Activated naive CD4-positive, alpha-beta T cell treated with anti-CD3 and anti-CD28 coated beads for 36 hours (primary cell): ENCODE measurements at places on chromosomes 12 and 14. TPM values are rescaled to one million over a fixed set of nuclear protein-coding genes. Genes with fewer than 3 reads are reported as not detected.
A peak's percentile ranks its signal among the peaks of the same experiment; 100 is the strongest.

- DNase-seq: no peak
Observed at GRCh38 chr12:75341873-75342272, 7.4 kb downstream of the GLIPR1L1 start.

- no peak for DNase-seq
Observed at GRCh38 chr12:34186492-34186891, 164.2 kb downstream of the ALG10 start.

- no peak for DNase-seq
Observed at GRCh38 chr12:124422142-124422569, 127.3 kb downstream of the RFLNA start.

- no peak for DNase-seq
Observed at GRCh38 chr14:99968191-99968920, 96.9 kb upstream of the EVL start.

DNA sequence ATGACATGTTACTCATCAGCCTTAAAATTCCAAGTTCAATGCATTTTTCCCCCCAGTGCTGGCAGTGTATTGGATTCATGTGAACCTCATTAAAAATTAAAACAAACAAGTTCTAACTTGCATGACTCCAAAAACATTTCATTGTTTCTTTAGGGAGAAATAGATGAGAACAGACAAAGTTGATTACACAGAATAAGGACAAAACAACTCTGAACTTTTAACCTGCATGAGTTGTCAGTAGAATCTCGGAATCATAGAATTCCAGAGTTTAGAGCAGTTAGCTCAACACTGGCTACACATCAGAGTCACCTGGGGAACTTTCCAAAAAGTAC is 127.5 kb downstream of the TMX1 start:
- DNase-seq: no peak

DNA sequence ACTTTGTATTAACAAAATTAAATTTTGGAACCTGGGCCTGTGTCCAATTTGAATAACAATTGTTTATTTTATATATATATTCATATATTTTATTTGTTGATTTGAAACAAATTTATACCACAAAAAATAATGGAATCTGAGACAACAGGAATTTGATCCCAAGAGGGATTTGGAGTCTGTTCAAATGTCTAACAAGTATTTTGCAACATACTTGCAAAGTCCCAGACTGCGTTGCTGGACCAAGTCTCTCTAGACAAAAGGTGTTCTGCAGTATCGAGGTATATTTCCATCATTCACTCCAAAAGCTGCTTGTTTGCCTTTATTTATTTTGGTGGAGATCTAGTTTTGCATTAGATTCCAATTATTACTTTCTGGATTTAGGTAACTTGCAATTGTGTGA is 68.7 kb upstream of the PTPRR start:
- no peak for DNase-seq

DNA sequence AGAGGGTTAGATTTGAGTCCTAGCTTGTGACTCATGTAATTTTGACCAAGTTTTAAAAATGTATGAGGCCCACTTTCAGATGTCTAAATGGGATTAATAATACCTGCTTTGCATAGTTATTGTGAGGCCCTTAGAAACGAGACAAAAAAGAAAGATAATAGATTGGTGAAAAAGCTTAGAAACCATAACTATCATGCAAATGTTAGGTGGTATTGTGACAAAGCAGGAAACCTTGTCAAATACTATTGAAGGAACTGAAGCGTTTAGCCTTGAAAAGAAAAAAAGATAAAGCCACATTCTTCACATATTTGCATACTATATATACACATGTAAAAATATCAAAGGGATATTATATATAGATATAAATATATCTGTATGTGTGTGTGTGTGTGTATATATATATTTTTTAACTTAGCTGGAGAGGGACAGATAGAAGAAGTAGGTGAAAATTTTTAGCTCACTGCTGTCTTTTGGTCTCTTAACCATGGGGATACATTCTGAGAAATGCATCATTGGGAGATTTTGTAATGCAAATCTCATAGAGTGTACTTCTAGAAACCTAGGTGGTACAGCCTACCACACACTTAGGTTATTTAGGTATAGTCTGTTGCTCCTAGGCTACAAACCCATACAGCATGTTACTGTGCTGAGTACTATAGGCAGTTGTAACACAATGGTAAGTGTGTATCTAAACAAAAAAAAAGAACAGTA is 270.3 kb downstream of the CCDC91 start:
- no peak for DNase-seq

GRCh38 chr14:80973931-80974641 is 18.7 kb downstream of the TSHR start:
- DNase-seq: no peak

DNA sequence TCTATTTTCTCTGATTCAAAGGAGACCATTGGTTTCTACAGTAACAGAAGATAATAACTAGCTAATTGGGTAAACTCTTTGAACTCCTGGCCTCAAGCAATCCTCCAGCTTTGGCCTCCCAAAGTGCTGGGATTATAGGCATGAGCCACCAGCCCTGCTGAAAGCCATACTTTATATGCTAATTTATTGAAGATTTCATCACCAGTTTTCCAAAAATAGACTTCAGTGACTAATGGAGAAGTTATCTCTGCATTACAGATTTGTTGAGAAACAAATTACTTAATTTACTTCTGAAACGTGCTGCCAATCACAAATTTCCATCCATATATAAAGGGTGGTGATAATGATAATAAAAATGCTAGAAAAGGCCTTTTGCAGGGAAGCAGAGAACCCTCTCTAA is 1758.1 kb upstream of the SEL1L start:
- no peak for DNase-seq

DNA sequence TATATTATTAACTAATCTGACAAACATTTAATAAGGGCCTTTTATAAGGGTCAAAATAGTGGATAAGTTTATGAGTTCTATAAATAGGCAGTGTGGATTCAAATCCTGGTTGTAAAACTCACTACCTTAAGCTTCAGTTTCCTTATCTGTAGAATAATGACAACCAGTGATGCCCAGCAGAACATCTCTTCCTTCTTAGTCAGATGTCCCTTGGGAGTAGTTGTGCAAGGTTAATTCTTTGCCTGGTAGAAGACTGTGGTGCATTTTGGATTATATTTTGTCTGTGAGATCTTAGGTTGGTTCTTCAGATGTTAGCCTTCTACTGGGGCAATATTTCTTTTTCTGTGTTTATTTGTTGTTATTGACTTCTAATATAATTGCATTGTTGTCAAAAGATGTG is 59.5 kb downstream of the ARID2 start:
- no peak for DNase-seq

- DNase-seq: no peak
Observed at GRCh38 chr12:3002646-3003045, 43.4 kb downstream of the TEAD4 start.

GRCh38 chr14:94670692-94671285 is 58.6 kb downstream of the SERPINA3 start:
- no peak for DNase-seq

GRCh38 chr12:15532364-15532977 is 210.2 kb downstream of the PTPRO start:
- DNase-seq: peak; percentile 72

GRCh38 chr14:46651526-46652144 is at the start of gene RPL10L:
Gene RPL10L (minus strand): TSS chr14:46651781. CDS start chr14:46651736, 45 bp downstream.
- DNase-seq: no peak

DNA sequence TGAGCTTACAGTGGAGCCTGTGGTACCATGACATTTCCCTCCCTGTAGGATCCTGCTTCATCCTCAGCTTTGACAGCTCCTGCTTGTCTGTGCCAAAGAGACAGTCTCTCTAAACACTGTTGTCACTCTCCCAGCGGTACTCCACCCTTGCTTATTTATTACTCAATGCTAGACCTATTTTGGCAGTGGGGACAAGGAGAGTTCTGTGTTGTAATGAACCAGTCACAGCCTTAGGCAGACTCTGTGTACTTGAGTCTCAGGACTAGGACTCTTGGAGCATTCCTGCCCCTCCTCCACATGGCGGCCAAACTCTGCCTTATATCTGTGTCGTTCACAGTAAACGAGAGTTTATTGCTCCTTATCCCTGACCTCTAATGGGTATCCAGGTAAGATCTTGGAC is 70.9 kb downstream of the PIK3C2G start:
- DNase-seq: no peak

GRCh38 chr12:50003595-50003994 is 21.7 kb downstream of the RACGAP1 start:
- no peak for DNase-seq

DNA sequence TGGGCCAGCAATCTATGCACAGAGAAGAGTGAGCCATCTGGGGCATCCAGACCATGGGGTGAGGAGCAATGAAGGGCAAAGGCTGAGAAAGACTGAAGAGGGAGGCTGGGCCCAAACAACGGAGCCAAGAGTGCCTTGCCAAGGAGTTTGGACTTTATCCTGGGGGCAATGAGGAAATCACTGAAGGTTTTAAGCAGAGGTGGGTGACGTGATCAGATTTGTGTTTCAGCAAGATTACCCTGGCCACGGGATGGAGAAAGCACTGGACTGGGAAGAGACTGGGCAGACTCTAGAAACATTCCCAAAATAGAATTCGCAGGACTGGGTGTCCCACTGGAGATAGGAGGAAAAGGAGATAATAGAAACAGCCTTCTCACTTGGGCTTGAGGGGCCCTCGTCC is 65.3 kb downstream of the DPF3 start:
- no peak for DNase-seq

GRCh38 chr14:103134919-103135318 is 11.7 kb downstream of the TNFAIP2 start:
- DNase-seq: no peak

GRCh38 chr12:47014474-47014873 is 64.9 kb upstream of the PCED1B start:
- no peak for DNase-seq

- DNase-seq: no peak
Observed at GRCh38 chr12:74488134-74488533, 49.5 kb upstream of the ATXN7L3B start.

DNA sequence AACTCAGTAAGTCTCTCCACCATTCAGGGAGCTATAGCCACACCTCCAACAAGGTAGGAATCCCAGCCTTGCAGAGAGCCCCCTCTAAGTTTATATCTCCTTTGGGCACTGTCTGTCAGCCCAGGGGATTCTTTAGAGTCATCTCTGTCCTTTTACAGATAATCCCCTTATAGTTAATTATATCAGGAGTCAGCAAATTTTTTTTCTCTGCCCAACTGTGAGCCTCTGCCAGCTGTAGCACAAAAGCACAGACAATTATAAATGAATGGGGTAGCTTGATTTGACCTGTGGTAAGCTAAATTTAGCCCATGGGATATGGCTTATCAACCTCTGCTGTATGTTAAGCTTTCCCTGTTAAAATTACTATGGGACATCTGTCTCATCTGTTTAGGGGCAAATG is 8.3 kb downstream of the CEP128 start:
- DNase-seq: no peak

- DNase-seq: no peak
Observed at GRCh38 chr12:18546399-18546798, 191.4 kb downstream of the PLCZ1 start.

DNA sequence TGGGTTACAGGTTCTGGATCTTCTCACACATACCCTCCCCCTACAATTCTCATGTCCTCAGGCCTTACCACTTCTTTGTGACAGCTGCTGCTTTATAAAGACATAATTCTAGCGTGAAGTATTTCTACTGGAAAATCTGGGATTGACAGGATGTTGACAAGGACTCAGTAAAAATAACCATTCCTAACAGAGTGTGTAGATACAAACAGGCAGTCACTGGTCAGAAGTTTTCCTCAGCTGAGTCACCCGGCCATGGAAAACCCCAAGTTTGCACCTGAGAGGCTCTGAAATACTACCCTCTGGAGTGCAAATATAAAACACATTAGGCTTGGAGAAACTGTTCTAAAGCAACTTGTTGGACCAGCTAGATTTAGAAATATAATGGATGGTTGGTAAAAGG is 54.4 kb downstream of the SPPL3 start:
- peak; percentile 59 for DNase-seq

Gene NKX2-1
- total RNA-seq: not detected

Gene DNAJC22
- not detected for total RNA-seq

Gene SLC6A15
- total RNA-seq: not detected

Gene EAPP
- total RNA-seq: 34.0 TPM

Gene CLEC2B
- total RNA-seq: 30.3 TPM

Gene KCNH5
- not detected for total RNA-seq

Gene MUCL1
- total RNA-seq: not detected

Gene CACNA2D4
- 2.7 TPM for total RNA-seq

Gene MMP17
- total RNA-seq: not detected

Gene CD163L1
- total RNA-seq: not detected

Gene STAC3
- 1.5 TPM for total RNA-seq

Gene GPR132
- 11.3 TPM for total RNA-seq

Gene CCDC197
- not detected for total RNA-seq

Gene KRT6C
- total RNA-seq: not detected

Gene CIROP
- not detected for total RNA-seq

Gene CD69
- total RNA-seq: 153 TPM

Gene FBLN5
- 1.6 TPM for total RNA-seq

Gene OVCH1
- total RNA-seq: not detected

Gene PAWR
- total RNA-seq: 5.2 TPM

Gene TAS2R20
- 0.54 TPM for total RNA-seq
